ENCODE measurements at places on chromosomes 4 and X.

DNA sequence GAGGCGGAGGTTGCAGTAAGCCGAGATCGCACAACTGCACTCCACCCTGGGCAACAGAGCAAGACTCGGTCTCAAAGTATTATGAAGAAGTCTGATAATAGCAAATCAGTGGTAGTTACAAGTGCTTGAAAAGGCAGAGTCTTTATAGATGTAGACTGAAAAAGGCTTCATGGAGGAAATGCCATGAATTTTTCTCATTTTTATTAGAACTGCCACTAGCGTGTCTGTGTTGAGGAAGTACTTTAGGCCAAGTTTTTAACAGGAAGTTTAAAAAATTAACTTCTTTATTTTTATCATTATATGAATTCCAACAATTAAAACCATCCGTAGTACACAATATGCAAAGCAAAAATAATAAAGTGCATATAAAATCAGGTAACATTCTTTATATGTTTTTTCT, 32.8 kb upstream of the IL13RA1 start:
- no peak for DNase-seq

DNA sequence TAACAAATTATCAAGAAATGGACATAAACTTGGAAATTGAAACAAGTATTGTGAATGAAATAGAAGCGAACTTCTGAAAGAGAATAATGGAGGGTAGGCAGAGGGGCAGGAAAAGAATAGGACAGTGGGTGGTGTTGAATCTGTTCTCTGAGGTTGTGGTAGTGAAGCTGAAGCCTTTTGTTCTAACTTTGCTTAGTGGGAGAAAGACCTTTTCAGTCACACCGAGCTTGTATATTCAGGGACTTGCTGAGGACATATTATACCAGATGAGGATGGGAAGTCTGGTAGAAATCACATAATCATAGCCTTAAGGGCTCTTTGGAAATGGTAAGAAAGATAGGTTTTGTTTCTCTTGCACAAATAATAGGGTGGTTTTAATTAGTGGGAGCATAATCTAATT, 115.4 kb upstream of the NDST4 start:
- no peak for DNase-seq

GRCh38 chrX:153430796-153431195, 15.1 kb downstream of the TREX2 start:
- DNase-seq, result no peak

GRCh38 chr4:124111922-124112321, 600.6 kb downstream of the ANKRD50 start:
- no peak for DNase-seq

GRCh38 chrX:121308276-121308805, 260.9 kb downstream of the GLUD2 start:
- peak; percentile 6 for DNase-seq

DNA sequence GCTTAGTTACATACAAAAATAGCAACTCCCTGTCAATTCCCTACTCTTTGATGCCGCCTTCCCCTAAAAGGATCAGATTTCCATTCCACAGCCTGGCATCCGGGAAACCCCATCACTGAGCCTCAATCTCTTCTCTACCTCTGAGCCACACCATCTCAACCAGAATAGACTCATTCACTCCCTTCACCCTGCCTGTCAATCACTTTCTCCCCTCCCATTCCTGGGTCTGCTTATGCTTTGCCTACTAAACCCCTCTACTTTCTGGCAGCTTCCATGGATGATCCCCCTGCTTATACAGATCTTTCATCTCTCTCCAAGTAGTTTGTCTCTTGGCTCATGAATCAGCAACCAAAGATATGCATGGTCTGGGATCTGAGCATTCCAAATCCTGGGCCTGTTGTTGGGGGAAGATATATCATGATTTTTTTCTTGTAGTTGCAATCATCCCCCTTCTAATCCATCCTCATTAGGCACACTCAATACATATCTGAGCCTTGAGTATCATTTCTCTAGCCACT, 2.6 kb downstream of the AMER1 start:
- DNase-seq, result no peak

DNA sequence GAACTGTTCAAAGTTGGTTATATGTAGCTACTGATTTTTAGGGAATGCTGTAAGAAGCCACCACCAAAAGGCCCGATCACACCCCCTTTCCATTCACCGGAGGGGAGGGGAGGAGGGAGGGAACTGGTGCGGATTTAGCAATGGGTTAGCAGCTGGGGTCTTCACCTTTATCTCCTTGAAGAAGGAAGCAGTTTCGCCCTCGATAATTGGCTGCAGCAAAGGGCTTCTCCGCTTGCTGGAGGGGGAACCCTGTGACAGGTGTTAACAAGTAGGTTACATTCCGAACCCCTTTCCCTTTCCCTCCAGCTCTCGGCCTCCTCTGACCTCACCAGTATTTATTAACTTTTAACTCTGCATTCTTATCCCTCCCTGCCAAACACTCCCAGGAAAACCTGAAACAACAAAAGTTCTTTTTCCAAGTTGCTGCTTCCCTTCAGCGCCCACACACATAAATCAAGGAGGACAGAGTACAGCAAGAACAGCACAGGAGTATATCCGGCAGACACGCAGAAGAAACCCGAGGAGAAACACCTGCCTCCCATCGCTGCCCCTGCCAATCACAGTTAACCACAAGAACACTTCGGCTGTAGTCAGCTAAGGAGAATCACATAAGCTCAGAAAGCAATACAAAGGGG, 39.8 kb upstream of the NAP1L5 start:
- DNase-seq, result no peak

GRCh38 chr4:70945046-70945445, 42.9 kb downstream of the MOB1B start:
- no peak for DNase-seq

- DNase-seq, result no peak
Measured at GRCh38 chr4:139593091-139593564, 37.1 kb upstream of the SETD7 start.

DNA sequence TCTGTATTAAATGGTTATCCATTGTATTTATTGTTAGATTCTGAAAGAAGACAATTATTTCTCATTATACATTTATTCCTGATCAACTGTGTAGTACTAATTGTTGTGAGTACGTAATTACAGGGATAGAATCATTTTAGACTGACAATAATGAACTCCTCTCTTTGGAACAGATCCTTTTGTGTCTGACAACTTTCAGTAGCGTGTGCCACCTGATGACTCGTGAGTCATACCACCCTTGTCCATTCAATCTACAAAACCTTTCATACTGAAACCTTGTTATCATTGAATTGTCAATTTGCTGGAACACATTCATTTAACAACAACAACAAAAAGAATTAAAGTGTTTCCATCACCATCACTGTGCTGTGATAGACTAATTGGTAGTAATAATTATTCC, 602.7 kb upstream of the PCDH7 start:
- DNase-seq, result no peak

DNA sequence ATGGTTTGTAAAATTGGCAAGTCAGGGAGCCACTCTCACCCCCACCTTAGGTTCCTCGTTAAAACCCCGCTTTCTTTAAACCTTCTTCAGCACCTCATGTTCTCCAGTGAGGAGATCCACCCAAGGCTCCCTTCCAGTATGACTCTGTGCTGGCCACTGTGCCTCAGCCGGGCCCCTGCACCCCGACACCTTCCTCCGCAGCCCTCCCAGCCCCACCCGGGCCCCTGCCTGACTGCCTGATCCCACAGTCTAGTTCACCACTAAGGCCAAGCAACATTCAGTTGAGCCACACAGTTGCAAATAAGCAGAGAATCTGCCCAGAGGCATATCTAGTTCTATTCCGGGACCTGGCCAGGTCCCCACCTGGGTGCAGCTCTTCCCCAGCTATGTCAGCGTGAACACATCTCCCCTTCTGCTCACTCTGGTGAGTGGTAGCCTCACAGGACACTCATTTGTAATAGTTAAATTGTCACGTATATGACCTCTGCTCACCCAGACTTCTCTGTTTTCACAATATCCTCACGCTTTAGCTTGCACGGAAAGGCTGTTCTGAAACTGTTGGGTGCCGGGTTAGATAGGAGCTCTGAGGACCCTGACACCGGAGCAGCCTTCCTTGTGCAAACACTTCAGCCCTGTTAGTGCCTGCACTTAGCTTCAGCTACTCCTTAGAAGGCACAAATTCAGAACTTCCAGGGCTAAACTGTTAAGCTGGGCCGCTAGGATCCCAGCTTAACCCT, 146.8 kb downstream of the DCTD start:
- no peak for DNase-seq

DNA sequence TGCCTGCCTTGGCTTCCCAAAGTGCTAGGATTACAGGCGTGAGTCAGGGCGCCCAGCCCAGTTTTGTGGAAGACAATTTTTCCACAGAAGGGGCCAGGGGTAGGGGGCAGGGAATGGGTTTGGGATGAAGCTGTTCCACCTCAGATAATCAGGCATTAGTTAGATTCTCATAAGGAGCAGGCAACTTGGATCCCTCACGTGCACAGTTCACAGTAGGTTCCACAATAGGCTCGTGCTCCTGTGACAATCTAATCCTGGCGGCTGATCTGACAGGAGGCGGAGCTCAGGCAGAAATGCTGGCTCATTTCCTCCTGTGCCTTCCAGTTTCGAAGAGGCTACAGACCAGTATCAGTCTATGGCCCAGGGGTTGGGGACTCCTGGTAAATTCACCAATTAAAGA, 491.6 kb upstream of the AADAT start:
- DNase-seq, result no peak

GRCh38 chrX:17608888-17609287, 128.4 kb upstream of the SCML1 start:
- DNase-seq, result no peak

DNA sequence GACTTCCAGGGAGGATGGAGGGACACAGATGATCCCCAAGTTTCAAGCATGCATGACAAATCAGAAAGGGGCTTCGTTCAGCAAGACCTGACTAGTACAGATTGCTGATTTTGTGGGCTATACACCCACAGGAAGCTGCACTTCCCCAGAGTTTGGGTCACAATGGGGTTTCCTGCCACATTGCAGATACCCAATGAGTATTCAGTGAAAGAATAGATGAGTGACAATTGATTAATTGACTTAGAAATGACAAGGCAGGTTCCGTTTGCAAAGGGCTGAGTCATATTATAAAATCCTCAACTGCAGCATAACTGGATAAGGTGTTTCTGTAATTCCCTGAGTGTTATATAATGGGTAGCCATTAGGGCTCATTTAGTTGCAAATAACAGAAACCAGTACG, 146.6 kb upstream of the TBL1X start:
- DNase-seq, result no peak

GRCh38 chr4:75243570-75243969, 270.6 kb downstream of the RCHY1 start:
- DNase-seq, result no peak

DNA sequence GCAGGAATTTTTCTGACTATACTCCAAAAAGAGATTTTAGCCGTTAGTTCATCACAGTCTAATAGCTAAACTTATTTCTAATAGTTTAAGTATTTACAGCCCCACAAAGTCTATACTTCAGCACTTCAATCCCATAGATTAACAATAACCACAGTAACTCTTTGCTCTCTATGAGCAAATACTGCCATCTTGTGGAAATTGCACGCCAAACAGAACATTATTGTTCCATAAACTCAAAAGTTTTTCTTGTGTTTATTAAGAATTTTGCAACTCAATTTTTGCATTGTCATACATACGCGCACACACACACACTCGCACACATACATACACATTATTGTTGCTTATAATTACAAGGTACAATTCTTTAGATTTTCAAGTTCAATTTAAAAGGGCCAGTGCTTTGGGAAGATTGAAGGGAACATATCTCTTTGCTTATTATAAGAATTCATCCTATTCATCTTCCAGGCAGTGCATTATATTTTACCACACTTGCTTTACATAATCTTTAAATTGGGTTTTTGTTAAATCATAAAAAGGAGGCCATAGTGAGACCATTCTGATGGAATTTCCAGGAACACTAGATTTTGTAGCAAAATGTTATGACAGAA, 63.8 kb upstream of the ATOH1 start:
- DNase-seq, result no peak

- no peak for DNase-seq
Measured at GRCh38 chr4:135492439-135492838, 1290.8 kb upstream of the PABPC4L start.

- no peak for DNase-seq
Measured at GRCh38 chr4:17170131-17170530, 271.7 kb upstream of the LDB2 start.

GRCh38 chrX:47311932-47312774, 58.2 kb upstream of the ZNF157 start:
- no peak for DNase-seq

DNA sequence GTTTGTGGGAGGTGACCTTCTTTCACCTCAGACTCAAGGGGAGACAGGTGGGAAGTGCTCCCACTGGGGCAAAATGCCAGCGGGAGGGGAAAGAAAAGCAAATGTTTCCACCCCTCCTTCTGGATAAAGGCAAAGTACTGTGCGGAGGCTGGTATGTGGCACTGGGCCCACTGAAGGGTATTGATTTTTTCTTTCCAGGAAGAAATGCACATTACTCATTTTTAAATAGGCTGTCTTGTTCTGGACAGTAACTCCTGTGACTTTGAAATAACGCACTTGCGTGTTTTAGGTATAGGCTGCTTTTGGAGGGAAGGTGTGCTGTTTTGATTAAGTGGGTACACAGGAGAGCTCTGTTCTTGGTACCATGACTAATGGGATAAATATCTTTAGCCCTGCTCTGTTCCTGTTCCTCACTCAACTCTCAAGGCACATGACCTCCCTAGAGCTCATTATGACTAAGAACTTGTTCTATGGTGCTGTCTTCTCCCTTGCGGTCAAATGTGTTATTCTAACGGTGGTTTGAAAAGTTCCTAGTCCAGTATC, 40.7 kb upstream of the MBTPS2 start:
- no peak for DNase-seq

DNA sequence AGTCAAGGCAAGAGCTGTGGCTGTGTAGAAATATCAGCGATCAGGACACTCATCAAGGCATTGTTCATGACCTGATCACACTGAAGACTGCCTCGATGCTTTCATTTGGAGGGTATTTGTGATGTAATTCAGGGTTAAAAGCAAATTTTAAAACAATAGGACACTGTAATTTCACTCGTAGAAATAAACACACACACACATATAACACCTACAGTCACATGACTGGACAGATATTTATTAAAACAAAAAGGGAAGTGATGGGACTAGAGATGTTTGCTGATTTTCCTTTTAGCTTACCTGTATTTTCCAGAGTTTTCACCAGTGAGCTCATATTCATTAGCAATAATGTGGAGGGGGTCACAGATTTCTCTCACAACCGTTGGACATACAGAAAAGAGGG, 51.1 kb upstream of the KDR start:
- DNase-seq, result no peak

DNA sequence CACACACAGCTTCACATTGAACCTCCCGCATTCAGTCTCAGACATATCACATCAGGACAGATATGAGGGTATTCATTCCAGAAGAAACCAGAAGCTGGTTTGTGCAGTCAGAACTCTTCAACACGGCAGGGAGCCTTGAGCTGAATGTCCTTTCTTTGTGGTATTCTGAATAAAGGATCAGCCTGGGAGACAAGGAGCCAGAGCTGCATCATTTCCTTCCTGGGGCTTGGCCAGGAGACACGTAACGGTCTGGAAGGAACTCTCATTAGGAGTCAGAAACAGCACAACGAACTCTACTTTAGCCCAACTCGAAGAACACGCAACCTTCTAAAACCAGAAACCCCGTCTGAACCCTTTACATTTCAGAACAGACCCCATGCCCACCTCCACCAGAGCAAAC, 46.4 kb downstream of the KDR start:
- DNase-seq, result no peak

GRCh38 chr4:68673143-68673542, 2.7 kb upstream of the UGT2B15 start:
- no peak for DNase-seq
